ENCODE measurements at places on chromosomes 7 and 10. TPM values are rescaled to one million over a fixed set of nuclear protein-coding genes. Genes with fewer than 3 reads are reported as not detected.

The INPP5F gene
- total RNA-seq: 10.3 TPM

The NUDT13 gene
- 2.6 TPM for total RNA-seq

The ANKRD61 gene
- total RNA-seq: 0.72 TPM

The FAM180A gene
- total RNA-seq: 0.05 TPM

The AQP1 gene
- total RNA-seq: 0.45 TPM

The WNT8B gene
- not detected for total RNA-seq

The CTAGE4 gene
- total RNA-seq: not detected

The ZNF804B gene
- total RNA-seq: not detected

The ATRNL1 gene
- 0.32 TPM for total RNA-seq

The ACTL6B gene
- not detected for total RNA-seq

The SDK1 gene
- 0.53 TPM for total RNA-seq

The PLXNA4 gene
- total RNA-seq: 0.85 TPM

The SNX10 gene
- 5.2 TPM for total RNA-seq

The TAS2R3 gene
- not detected for total RNA-seq

The TRPV6 gene
- not detected for total RNA-seq

The SSBP1 gene
- total RNA-seq: 326 TPM

The GBF1 gene
- total RNA-seq: 26.4 TPM

The SEMA3A gene
- 4.5 TPM for total RNA-seq

The FAM237B gene
- total RNA-seq: 0.10 TPM

The HOGA1 gene
- 2.9 TPM for total RNA-seq

The AGBL3 gene
- 1.4 TPM for total RNA-seq

The NPFFR1 gene
- total RNA-seq: under 0.01 TPM

The ZPBP gene
- not detected for total RNA-seq

The ZNF25 gene
- 1.7 TPM for total RNA-seq

The SPDYE1 gene
- not detected for total RNA-seq

The RTKN2 gene
- 0.83 TPM for total RNA-seq

The SHH gene
- 0.46 TPM for total RNA-seq

The LRMDA gene
- 4.7 TPM for total RNA-seq

The CTNNA3 gene
- total RNA-seq: not detected

The FAM241B gene
- 17.1 TPM for total RNA-seq

The SPDYE2 gene
- not detected for total RNA-seq

The BAIAP2L1 gene
- 38.0 TPM for total RNA-seq

The CRPPA gene
- total RNA-seq: 0.65 TPM

The CYP26C1 gene
- not detected for total RNA-seq

The CLDN3 gene
- total RNA-seq: 3.6 TPM

The PYROXD2 gene
- total RNA-seq: 6.0 TPM

The PNLIP gene
- 0.28 TPM for total RNA-seq

The HECW1 gene
- 15.3 TPM for total RNA-seq

The EGR2 gene
- 0.29 TPM for total RNA-seq

The MYL10 gene
- total RNA-seq: not detected

The ZNF365 gene
- 0.91 TPM for total RNA-seq

The PRF1 gene
- not detected for total RNA-seq

The DPYSL4 gene
- total RNA-seq: 15.3 TPM

The PTPN20 gene
- total RNA-seq: 3.9 TPM

The NPC1L1 gene
- total RNA-seq: 0.06 TPM

The MYH16 gene
- 0.35 TPM for total RNA-seq

The OR6B1 gene
- not detected for total RNA-seq

The VWC2 gene
- total RNA-seq: not detected

The ASIC3 gene
- total RNA-seq: 9.9 TPM

The PPP1R17 gene
- not detected for total RNA-seq

The MRC1 gene
- total RNA-seq: 0.02 TPM

Measured in A549 treated with AZD2906 at 1 μM for 4 hours (cell line).